ENCODE measurements at places on chromosomes 4 and X. TPM values are rescaled to one million over a fixed set of nuclear protein-coding genes. Genes with fewer than 3 reads are reported as not detected.

DNA sequence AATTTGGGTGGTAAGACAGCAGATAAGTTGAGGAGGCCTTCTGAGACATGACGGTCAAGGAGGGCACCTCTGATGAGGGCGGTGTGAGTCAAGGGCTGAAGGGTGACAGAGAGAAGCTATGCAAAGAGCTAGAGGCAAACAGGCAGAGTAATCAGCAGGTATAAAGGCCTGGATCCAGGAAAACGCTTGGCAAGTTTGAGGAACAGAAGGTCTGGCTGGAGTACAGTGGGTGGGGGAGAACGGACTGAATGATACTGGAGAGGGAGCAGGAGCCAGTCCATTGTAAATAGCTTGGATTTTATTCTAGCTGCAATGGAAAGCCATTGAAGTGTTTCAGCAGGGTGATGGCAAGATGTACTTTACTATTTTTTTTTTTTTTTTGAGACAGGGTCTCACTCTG lies 39.3 kb downstream of the RAB33B start:
- no peak overlapping the region for H3K27ac ChIP-seq
- no peak for DNase-seq
- no peaks in the 10 kb centered on the region for H3K4me1 ChIP-seq
- no peak overlapping the region for H3K4me3 ChIP-seq
- H3K27me3 ChIP-seq: no peaks in the 10 kb centered on the region

- no peaks in the 10 kb centered on the region for H3K27me3 ChIP-seq
- H3K36me3 ChIP-seq: no peaks in the 10 kb centered on the region
- peaks cover 15% of the 10 kb centered on the region for H3K4me1 ChIP-seq
- DNase-seq: no peak
Measured at GRCh38 chr4:99088023-99088449, 552 bp downstream of the ADH5 start.

DNA sequence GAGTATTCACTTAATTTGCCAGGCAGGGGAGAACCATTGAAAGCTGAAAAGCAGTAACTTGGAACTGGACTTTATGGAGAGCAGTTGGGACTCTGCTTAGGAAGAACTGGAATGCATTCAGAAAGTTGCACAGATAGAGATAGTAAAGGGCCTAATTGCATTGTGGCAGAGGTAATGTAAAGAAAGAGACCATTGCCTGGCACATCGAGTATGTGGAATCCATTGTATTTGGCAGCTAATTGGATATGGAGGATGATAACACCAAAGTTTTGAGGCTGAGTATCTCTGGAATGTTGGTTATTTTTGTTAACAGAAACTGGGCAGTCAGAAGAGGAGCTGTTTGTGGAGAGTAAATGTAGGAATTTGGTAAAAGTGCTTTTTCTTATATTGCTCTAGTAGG lies 169.9 kb downstream of the BMPR1B start:
- H3K4me3 ChIP-seq: no peak overlapping the region
- no peaks in the 10 kb centered on the region for H3K4me1 ChIP-seq
- no peaks in the 10 kb centered on the region for H3K36me3 ChIP-seq
- no peaks in the 10 kb centered on the region for H3K27me3 ChIP-seq

The IQCM gene
- not detected for total RNA-seq

Data from Panc1 (cell line).